ENCODE measurements at places on chromosomes 1 and 21. TPM values are rescaled to one million over a fixed set of nuclear protein-coding genes. Genes with fewer than 3 reads are reported as not detected.

DNA sequence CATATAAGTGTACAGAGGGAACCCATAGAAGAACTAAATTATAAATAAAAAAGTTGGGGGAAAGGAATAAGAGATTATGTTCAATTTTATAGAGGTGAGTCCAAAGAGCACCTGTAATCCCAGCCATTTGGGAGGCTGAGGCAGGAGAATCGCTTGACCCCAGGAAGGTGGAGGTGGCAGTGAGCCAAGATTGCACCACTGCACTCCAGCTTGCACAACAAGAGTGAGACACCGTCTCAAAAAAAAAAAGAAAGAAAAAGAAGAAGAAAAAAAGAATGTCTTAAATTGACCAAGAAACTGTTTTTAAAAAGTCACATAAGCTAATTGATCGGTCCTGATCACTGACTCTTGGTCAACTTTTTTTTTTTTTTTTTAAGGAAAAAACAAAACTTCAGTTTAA lies 19.1 kb upstream of the ATF3 start:
- DNase-seq = no peak

DNA sequence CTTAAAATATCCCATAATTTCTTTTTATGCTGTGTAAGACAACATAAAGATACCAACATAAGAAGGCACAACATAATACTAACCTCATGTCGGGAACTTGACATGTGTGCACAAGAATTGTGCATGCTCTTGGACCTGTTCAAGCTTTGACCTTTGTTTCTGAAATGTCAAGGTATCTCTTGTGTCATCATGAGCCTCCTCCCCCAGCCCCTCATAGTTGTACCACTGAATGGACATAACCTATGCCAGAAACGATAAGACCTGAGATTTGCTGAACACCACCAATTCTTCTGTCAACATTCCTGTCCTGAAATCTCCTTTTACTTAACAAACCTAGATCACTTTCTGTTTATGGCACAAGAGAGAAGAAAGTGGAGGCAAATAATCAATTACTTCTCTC lies 29.4 kb upstream of the PROX1 start:
- no peak for DNase-seq

Gene C4BPA
- total RNA-seq = not detected

Gene UBXN10
- 0.08 TPM for total RNA-seq
